CD4-positive, alpha-beta T cell treated with Interleukin-10 for 1 hour (primary cell): ENCODE measurements at places on chromosomes 6 and 20.

DNA sequence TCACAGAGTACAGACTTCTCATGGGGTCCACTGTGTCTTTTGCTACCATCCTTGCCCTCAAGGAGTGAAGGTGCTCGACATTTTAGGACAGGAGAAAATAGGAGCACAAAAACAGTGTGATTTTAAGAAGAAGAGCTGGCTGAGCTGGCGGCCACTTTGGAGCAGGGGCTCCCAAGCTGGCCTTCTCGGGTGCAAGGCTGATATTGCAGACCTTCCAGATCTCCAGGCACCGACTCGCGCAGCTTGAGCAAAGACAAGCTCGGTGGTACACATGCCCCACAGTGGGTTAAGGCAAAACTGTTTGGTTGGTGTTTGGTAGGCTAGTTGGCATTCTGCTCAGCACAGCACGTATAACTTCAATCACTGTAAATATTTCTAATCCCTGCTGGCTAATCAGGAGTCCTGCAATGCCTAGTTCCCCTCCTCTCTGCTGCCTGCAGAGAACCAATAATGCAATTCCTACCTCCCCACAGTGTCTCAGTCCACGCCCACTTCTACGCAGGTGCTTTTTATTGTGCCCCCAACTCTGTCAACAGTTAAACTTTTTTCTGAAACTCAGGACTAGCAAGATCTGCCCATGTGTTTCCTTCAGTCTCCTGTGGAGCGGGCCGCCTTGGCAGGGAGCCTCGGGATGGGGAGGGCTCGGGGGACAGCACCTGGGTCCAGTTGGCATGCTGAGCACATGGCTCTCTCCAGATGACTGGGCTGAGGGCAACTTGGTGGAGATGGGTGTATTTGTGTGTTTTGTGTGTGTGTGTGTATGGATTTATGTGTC is 12.7 kb upstream of the SMOC2 start:
- no peak for DNase-seq

DNA sequence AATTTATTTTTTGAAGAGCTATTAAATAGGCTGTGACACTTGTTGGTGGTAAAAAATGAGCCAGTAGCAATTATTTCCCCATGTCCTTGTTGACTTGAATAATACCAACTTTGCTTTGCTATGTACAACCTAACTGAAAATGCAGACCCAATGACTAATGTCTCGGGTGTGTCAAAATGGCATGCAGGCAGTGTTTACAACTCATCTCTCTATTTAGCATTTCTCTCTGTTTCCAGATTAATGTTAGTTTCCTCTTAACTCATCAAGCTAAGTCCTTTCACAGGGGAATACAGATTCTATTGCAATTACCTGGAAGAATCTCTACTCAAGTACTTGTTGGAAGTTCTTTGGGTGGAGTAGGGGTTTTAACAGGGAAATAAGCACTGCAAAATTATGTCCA is 504.4 kb downstream of the BCKDHB start:
- no peak for DNase-seq

DNA sequence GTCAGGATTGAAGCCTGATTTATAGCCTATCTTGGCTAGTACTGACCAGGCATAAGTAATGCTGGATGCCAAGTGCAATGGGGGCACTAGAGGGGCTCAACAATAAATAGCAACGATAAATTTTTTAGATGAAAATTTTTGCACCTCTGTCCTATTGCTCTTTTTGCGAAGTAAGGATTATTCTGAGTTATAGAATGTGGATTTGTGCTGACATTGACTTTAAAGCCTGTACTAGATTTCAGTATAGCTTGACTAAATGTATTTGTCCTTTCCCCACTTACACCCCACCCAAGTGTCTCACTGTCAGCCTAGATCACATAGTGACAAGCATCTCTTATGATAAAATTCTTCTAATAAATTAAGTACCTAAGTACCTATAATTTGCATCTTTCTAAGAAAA is 757.0 kb downstream of the GRIK2 start:
- no peak for DNase-seq

- DNase-seq: no peak
Measured at GRCh38 chr6:1335367-1336037, 23.6 kb downstream of the FOXQ1 start.

DNA sequence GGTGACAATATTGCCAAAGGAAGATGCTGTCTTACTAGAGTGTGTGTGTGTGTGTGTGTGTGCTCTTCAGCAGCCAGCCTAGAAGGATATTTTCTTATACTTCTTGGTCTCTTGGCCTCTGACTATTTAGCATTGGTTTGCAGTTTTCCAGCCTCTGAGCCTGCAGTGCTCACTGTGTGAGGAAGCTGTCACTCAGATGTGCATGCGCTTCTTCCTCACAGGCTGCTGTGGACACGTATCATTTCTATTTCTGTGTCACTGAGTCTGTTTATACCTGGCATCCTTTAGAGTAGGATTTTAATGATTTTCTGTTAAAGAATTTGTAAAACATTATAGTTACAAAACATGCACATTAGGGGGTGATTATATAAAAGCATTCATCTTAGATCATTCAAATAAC is 83.3 kb downstream of the ALDH8A1 start:
- no peak for DNase-seq

- peak; percentile 10 for DNase-seq
Measured at GRCh38 chr6:87968435-87969278, 79.0 kb upstream of the SPACA1 start.

- no peak for DNase-seq
Measured at GRCh38 chr6:23200946-23201345, 631.6 kb downstream of the HDGFL1 start.

DNA sequence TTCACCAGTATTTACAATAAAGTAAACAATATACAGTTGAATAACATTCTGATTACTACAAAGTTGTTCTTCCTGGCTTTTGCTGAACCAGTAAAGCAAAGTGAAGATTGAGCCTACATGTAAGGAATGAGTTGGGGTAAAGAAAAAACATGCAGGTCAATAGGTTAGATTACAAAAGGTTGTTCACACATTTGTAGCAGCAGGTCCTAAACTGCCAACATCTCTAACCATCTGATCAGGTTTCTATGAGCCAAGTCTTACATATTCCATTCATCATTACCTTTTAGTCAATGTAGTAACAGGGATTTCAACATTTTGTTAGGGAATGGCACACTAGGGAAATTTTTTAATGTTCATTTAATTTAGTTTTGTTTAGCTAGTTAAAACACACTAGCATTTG is 9.3 kb upstream of the CALHM6 start:
- DNase-seq: no peak

DNA sequence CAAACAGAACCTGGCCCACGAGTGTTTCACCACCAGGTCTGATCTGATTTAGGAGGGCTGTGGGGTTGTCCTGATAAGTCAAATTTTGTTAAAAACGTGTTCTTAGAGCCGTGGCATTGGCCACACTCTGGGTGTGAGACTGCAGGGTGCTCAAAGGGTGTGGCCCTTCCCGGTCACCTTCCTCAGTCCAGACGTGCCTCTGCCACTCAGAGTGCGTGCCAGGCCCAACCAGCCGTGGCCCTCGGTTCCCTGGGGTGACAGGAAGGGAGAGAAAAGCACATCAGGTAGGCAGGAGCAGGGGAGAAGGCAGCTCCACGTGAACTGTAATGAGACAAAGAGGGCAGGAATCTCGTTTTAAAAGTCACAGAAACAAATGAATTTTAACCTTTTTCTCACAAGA is 115.4 kb downstream of the FAM120B start:
- no peak for DNase-seq

GRCh38 chr6:45486736-45487135 is 109.0 kb upstream of the SUPT3H start:
- DNase-seq: no peak

GRCh38 chr6:29563435-29563965 is 4.0 kb upstream of the UBD start:
- DNase-seq: no peak

GRCh38 chr6:12010635-12011275 is 1.4 kb upstream of the HIVEP1 start:
- no peak for DNase-seq

DNA sequence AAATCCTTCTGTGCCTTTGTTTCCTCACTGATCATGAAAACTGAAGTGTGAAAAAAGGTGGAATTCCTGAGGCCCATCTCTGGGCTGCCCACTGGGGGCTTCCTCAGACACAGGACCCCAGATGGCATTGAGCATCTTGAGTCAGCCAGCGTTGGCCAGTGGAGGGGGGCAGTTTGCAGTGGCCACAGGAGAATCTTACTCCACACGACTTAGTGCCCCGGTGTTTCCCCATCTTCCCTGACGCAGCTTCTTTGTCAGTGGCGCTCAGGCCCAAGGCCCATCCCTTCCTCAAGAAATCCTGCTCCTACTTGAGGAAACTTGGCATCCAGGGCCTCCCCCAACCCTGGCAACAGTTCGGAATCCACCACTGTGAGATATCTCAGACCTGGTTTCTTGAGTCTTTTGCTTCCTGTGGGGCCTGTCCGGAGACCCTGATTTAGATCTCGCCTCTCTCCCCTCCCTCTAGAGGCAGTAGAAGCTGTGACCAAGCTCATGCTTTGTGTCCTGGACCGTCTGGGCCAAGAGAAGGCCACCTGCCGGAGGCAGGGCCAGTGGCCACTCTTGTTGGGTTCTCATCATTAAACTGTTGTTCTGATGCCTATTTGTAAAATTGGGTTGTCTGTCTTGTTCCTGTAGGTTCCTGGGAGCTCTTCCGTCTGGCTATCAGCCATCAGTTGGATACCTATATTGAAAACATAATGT is 20.2 kb upstream of the DLGAP4 start:
- no peak for DNase-seq

DNA sequence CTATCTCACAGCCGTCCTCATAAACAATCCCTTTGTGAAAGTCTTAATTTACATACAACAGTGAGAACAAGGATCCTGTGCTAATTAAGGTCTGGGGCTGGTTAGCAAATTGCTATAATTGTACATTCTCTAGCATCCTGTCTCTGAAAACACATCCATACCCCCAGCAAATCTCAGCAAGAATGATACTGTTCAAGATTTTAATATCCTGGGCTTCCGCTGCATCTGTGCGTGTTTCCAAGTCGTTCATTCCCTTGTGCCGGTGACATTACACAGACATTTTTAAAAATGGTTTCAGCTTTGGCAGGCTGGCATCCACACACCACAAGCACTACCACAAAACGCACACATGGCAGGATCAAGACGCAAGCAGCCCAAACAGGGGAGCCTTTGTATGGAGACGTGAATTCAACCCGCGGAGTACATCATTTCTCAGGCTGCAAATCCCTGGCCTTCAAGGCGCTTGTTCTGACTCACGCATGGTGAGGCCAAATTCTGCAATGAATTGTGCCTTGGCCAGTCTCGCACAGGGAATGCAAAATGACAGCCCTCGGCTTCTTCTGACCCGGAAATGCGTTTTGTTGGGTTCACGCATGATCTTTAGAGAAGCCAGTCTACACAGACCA is 20.3 kb downstream of the ZMYND8 start:
- DNase-seq: no peak

- DNase-seq: no peak
Measured at GRCh38 chr20:23207826-23208540, 121.9 kb upstream of the CD93 start.

DNA sequence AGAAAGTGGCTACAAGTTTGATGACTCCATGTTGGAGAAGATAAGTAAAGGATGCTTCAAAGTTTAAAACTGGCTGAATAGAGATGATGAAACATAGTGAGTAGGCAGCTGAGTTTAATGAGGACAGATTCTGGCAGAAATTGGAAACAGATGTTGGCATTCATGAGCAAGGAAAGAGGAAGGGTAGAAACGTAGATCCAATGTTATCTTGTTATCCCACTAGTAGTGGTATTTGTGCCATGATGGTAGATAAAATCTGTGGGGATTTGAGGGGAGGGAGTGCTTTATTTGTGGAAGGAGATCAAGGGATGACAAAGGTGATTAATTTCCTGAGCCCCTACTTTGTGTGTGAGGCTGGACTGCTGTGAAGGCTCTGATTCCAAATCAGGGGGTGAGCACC is 69.5 kb downstream of the MRAP2 start:
- no peak for DNase-seq

DNA sequence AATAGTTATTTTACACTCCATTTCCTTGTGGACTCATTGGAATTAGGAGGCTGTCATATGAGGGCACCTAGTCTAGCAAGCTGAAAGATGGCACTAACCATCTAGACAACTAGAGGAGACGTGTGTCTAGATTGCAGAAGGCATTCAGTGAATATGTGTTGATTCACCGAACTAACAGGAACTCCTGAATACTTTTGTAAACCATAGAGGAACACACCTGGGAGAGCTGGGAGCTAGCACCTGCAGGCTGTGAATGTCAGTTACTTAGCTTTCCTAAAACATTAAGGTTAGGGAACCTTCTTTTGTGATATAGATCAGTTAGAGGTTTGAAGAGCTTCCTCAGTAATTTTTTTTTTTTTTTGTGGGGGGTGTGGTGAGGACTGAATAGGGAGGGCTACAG is 7.7 kb downstream of the OPN5 start:
- no peak for DNase-seq

- DNase-seq: no peak
Measured at GRCh38 chr6:70375166-70375565, 38.1 kb upstream of the FAM135A start.

DNA sequence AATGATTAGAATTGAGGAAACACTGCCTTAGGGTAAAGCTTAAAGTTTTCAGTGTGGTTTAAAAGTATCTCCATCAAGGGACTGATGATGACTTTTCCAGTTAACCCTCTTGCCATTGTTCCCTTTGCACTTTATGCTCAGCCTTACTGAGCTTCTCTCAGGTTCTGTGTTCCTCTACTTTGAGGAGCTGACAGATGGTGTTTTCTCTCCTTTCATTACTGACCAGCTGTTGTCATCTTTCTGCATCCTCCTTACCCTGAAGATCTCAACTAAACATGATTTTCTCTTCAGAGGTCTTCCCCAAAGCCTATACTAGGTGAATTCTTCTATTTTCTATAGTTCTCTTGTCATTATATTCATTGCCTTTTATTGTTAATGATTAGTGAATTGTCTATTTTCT is 475.6 kb upstream of the SYNCRIP start:
- DNase-seq: no peak

- DNase-seq: peak; percentile 80
Measured at GRCh38 chr6:28896505-28897368, 27.0 kb downstream of the TRIM27 start.

GRCh38 chr6:145267076-145267867 is 468.0 kb downstream of the EPM2A start:
- no peak for DNase-seq

- no peak for DNase-seq
Measured at GRCh38 chr6:28914941-28915340, 8.8 kb downstream of the TRIM27 start.

DNA sequence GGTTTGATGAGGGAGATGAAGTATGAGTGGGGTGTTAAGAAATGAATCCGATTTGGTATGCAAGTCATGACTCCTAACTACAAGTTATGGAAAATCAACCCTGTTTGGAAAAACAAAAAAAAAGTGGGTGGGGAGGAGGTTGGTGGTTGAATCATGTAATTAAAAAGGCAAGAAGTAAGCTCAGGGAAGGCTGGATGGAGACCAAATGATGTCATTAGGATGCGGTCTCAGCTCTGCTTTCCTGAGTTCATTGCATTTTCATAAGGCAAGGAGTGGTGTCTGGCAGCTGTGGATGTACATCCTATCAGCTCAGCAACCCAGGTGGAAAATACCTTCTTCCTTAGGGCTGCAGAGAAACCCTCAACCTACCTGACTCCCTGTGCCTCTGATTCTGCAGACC is 60.4 kb upstream of the AKAP12 start:
- DNase-seq: no peak
